ENCODE measurements at places on chromosomes 7 and 10.

- H3K4me1 ChIP-seq, result peaks cover 3% of the 10 kb centered on the region
- peak overlapping the region; percentile 50 for H3K4me3 ChIP-seq
- H3K36me3 ChIP-seq, result no peaks in the 10 kb centered on the region
- no peak for DNase-seq
- H3K27me3 ChIP-seq, result no peaks in the 10 kb centered on the region
- H3K27ac ChIP-seq, result peak overlapping the region; percentile 64
Measured at GRCh38 chr7:1692515-1693418, 22.7 kb downstream of the ELFN1 start.

GRCh38 chr7:18174996-18175395 is 147.3 kb upstream of the PRPS1L1 start:
- no peak overlapping the region for H3K4me3 ChIP-seq
- no peaks in the 10 kb centered on the region for H3K36me3 ChIP-seq
- DNase-seq, result no peak
- H3K27me3 ChIP-seq, result no peaks in the 10 kb centered on the region

- H3K4me3 ChIP-seq, result no peak within 1 kb of the TSS
- no peak for DNase-seq
Measured at GRCh38 chr7:142961973-142962926, at the start of gene KEL. Gene KEL (minus strand): TSS chr7:142962363. CDS start chr7:142962206, 157 bp downstream.

- H3K27ac ChIP-seq, result no peak overlapping the region
- no peaks in the 10 kb centered on the region for H3K36me3 ChIP-seq
- DNase-seq, result no peak
- H3K4me3 ChIP-seq, result no peak overlapping the region
Measured at GRCh38 chr7:147980826-147981813, 609.4 kb upstream of the C7orf33 start.

DNA sequence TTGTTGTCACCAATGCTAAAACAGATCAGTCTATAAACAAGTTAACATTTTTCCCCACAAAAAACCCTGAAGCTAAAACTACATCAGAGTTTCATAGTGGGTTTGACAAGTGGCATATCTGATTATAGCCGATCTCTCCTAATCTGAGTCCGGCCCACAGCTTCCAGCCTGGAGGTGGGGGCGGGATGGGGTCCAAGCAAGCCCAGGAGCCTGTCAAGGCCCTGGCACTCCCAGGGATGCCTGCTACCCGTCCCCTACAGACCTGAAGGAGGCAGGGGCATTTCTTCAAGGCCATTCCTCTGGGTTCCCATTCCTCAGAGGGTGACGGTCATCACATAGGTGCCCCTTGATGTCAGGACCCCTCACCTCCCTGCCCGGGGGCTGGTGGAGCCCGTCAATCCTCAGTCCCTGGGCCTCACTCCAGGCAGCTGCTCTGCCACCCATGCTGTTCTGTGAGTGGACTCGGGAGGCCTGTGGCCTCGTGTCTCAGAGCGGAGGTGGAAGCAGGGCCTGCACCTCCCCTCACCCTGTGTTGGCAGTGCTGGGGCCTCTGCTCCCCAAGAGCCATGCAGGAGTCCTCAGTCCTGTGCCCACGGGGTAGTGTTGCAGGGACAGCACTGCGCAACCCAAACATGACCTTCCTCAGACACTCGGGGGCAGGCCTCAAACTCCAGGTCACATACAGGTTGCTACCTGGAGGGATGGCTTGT is 8.8 kb downstream of the DPYSL4 start:
- no peaks in the 10 kb centered on the region for H3K27me3 ChIP-seq
- DNase-seq, result no peak
- no peak overlapping the region for H3K27ac ChIP-seq
- no peaks in the 10 kb centered on the region for H3K4me1 ChIP-seq
- no peak overlapping the region for H3K4me3 ChIP-seq
- H3K36me3 ChIP-seq, result no peaks in the 10 kb centered on the region

GRCh38 chr10:21849607-21850006 is 153.9 kb downstream of the DNAJC1 start:
- H3K27ac ChIP-seq, result no peak overlapping the region
- no peaks in the 10 kb centered on the region for H3K36me3 ChIP-seq
- no peaks in the 10 kb centered on the region for H3K27me3 ChIP-seq
- no peak overlapping the region for H3K4me3 ChIP-seq
- DNase-seq, result no peak

DNA sequence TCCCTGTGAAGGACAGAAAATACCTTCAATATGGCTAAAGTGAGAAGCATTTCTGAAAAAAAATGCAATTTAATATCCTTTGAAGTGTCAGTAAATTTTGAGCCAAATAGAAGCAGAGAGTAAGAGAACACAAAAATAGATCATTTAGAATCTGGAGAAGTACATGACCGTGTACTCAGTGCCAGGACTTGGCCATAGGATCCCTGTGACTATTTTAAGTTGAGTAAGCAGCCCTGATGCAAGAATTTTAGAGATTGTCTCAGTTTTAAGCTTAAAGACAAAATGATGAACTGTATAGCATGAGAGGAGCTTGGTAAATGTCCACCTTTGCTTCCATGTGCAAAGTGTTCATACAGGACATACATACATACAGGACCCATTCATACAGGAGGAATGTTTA is 2.5 kb downstream of the PTER start:
- H3K27me3 ChIP-seq, result no peaks in the 10 kb centered on the region
- H3K4me1 ChIP-seq, result peaks cover 21% of the 10 kb centered on the region
- H3K4me3 ChIP-seq, result no peak overlapping the region

- H3K27ac ChIP-seq, result no peak overlapping the region
- no peaks in the 10 kb centered on the region for H3K27me3 ChIP-seq
- H3K36me3 ChIP-seq, result no peaks in the 10 kb centered on the region
Measured at GRCh38 chr7:77370606-77371005, 45.5 kb downstream of the GSAP start.

GRCh38 chr10:43595739-43596298 is 10.4 kb upstream of the ZNF485 start:
- no peaks in the 10 kb centered on the region for H3K4me1 ChIP-seq
- no peak for DNase-seq
- H3K27me3 ChIP-seq, result no peaks in the 10 kb centered on the region
- H3K27ac ChIP-seq, result no peak overlapping the region
- no peaks in the 10 kb centered on the region for H3K36me3 ChIP-seq

DNA sequence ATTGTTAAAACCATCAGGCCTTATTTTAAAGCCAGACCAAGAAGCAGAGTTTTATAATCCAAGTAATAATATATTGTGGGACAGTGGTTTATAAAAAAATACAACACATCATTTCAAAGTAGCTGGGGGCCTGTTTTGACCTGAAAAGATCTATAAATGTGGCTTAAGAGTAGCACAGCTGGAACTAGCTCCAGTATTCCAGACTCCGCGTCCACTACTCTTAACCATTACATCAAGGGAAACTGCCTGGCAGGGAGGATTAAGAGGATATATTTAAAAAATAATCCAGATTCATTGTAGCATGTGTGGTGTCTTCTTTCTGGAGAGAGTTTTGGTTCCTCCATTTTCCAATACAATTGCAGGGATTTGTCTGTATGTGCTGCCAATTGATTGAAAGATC is 67.3 kb downstream of the MET start:
- no peak for DNase-seq
- no peaks in the 10 kb centered on the region for H3K4me1 ChIP-seq
- no peak overlapping the region for H3K27ac ChIP-seq
- H3K36me3 ChIP-seq, result no peaks in the 10 kb centered on the region
- no peak overlapping the region for H3K4me3 ChIP-seq

DNA sequence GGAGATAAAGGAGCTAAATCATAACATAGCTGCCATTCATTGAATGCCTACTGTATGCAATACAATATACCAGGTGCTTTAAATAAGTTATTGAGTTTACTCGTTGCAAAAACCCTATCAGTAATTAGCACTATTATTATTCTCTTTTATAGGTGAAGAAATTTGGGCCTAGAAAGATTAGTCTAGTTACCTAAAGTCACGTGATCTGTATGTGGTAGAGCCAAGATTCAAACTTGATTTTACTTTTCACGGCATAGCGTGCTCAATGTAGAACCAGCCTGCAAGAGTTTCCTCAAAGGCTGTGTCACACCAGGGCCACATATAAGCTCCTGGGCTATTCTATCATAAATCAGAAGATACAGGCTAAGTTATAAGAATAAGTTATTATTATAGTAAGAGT is 439.9 kb downstream of the GFRA1 start:
- no peak overlapping the region for H3K4me3 ChIP-seq
- no peaks in the 10 kb centered on the region for H3K4me1 ChIP-seq
- H3K27me3 ChIP-seq, result no peaks in the 10 kb centered on the region
- H3K27ac ChIP-seq, result no peak overlapping the region
- DNase-seq, result no peak

- H3K27ac ChIP-seq, result no peak overlapping the region
- H3K4me3 ChIP-seq, result no peak overlapping the region
- no peaks in the 10 kb centered on the region for H3K36me3 ChIP-seq
Measured at GRCh38 chr7:133047321-133047720, 34.6 kb downstream of the CHCHD3 start.

- no peaks in the 10 kb centered on the region for H3K4me1 ChIP-seq
- no peak overlapping the region for H3K27ac ChIP-seq
- DNase-seq, result no peak
- no peaks in the 10 kb centered on the region for H3K27me3 ChIP-seq
- no peaks in the 10 kb centered on the region for H3K36me3 ChIP-seq
- no peak overlapping the region for H3K4me3 ChIP-seq
Measured at GRCh38 chr7:33471636-33472242, 342.4 kb downstream of the BBS9 start.

GRCh38 chr7:95304990-95305389 is 19.3 kb downstream of the PON1 start:
- H3K27ac ChIP-seq, result no peak overlapping the region
- no peaks in the 10 kb centered on the region for H3K36me3 ChIP-seq
- no peak overlapping the region for H3K4me3 ChIP-seq
- H3K27me3 ChIP-seq, result no peaks in the 10 kb centered on the region

DNA sequence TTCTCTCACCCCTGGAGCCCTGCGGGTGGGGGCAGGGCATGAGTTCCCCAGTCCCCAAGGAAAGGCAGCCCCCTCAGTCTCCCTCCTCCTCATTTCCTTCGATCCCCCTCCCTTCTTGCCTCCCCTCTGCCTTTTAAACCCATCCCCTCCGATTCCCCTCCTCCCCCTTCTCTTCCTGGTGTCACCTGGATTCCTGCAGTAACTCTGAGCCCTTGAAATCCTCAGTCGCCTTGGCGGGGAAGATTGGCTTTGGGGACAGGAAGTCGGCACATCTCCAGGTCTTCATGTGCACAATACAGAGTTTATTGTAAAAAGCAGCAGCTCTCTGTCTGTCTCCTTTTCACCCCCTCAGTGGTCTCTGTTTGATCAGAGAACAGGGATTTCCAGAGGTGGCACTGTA is 1.3 kb upstream of the MUC12 start:
- H3K36me3 ChIP-seq, result no peaks in the 10 kb centered on the region
- no peak for DNase-seq
- H3K4me3 ChIP-seq, result no peak overlapping the region

DNA sequence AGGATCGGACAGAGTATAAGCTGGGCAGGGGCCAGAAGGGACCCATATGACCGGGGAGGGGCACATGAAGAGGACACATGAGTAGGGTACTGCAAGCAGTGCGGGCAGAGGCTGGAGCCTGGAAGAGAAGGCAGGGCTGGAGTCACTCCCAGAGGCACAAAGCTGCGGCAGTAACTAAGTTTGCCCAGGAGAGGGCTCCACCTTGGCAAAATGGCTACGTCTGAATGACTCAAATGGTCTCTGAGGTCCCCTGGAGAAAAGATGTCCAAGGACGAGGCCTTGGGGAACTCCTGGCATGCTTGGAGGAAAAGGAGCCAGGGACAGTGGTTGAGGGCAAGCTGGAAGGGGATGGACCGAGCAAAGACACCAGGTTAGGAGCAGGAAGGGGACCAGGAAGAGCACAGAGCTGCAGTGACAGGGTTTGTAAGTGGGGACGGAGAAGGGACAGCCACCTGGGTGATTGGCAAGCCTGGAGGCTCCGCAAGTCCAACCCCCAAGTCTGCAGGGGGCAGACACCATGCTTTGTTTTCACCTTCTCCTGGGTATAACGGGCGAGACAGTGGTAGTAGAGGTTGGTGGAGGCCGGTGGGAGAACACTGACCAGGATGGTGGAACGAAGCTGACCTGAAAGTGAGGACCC is 43.1 kb upstream of the LBX1 start:
- H3K27ac ChIP-seq, result no peak overlapping the region
- DNase-seq, result no peak
- H3K4me1 ChIP-seq, result no peaks in the 10 kb centered on the region
- H3K27me3 ChIP-seq, result no peaks in the 10 kb centered on the region

DNA sequence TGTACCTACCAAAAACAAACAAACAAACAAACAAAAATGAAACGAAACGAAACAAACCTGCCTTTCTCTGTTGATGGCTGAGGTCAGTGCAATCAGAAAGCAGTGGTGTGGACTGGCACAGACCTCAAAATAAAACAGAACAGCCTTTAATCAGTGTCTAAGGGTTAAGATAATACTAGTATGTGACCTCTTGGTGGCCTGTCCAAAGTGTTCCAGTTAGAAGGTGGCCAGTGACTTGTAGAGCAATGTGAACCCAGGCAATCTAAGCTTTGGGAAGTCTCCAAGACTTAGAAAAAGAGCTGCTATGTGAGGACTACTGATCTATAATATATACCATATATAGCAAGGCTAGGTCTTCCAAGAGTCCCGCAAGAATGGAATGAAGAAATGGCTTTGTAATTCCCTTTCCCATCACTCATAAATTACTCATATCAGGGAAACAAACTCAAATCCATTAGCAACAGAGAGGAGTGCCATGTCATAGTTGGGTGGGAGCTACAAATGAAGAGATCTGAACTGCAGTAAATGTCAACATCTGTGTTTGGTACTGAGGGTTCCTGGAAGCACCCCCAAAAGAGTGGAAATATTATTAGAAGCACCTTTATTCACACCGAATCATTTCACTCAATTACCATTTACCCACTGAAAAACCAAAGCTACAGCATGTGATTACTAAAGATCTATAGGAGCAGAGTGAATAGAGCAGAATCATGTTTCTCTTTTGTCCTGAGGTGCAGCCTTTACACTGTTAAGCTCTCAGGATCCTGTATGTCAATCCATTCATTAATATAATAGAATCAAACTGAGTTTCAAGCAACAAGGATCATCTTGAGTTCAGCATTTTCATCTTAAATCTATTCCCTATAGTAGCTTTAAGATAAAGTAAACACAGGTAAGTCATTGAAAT is 28.0 kb downstream of the ABLIM1 start:
- H3K27ac ChIP-seq, result no peak overlapping the region
- H3K36me3 ChIP-seq, result no peaks in the 10 kb centered on the region
- peaks cover 18% of the 10 kb centered on the region for H3K4me1 ChIP-seq
- no peaks in the 10 kb centered on the region for H3K27me3 ChIP-seq
